Cortex of kidney (tissue), 1 donor: ENCODE measurements at places on chromosomes 11 and 22.

GRCh38 chr11:67656278-67656922 is 5.9 kb upstream of the ACY3 start:
- no peak for DNase-seq

- DNase-seq: no peak
Observed at GRCh38 chr22:36911887-36912661, 1.4 kb upstream of the CSF2RB start.

- DNase-seq: no peak
Observed at GRCh38 chr11:70594606-70595005, 196.3 kb downstream of the CTTN start.

DNA sequence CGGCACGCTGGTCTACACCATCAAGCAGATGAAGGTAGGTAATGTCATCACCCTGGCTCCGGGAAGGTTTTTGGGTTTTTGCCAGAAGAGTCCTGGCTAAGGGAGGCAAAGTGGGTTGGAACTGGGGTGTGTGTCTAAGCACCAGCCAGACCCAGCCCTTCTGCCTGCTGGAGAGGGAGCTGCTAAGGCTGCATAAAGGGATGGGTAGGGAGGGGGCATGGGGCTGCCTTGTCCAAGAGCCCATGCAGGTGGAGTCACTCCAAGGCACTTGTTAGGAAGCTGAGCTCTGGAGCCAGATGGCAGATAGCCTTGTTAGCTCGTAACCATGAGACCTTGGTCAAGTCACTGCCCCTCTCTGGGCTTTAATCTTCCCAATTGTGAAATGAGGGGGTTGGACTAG is 48.0 kb downstream of the TIMP3 start:
- DNase-seq: no peak

DNA sequence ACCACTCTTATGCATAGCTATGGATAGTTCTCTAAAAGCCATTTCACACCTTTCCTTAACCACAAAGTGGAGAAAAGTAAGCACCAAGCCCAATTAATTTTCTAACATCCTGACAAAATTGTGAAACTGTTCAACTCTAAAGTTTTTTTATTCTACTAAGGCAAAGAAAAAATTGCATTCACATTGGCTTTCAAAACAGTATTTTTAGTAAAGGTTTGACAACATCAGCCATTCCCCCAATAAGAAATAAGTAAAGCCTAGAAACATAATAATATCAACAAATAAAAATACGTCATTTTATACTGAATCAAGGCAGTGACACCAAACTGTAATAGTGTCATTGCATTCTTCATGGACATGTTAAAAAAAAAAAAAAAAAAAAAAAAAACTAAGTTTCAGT is 11.1 kb downstream of the FAM168A start:
- no peak for DNase-seq
